Esophagus muscularis mucosa (tissue), 4 donors: ENCODE measurements at places on chromosomes 2 and 18. TPM values are rescaled to one million over a fixed set of nuclear protein-coding genes. Genes with fewer than 3 reads are reported as not detected.

GRCh38 chr2:241109210-241110088 lies 7.4 kb upstream of the MTERF4 start:
- H3K36me3 ChIP-seq: no peaks in the 10 kb centered on the region
- H3K27ac ChIP-seq: no peak overlapping the region
- no peak for DNase-seq
- no peaks in the 10 kb centered on the region for H3K4me1 ChIP-seq
- no peak overlapping the region for H3K4me3 ChIP-seq

DNA sequence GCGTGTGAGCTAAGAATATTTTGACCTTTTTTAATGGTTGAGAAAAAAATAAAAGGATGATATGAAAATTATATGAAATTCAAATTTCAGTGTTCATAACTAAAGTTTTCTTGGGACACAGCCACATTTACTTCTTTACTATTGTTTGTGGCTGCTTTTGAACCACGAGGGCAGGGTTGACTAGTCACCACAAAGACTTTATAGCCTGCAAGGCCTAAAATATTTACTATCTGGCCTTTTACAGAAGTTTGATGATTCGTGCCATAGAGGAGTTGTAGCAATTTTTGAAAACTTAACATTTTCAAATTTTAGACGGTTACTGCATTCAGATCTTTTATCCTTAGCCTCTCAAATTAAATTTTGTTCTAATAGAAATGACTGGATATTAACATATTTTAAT lies 69.9 kb downstream of the LIMS1 start:
- no peaks in the 10 kb centered on the region for H3K36me3 ChIP-seq
- no peak overlapping the region for H3K4me3 ChIP-seq
- peaks cover 14% of the 10 kb centered on the region for H3K4me1 ChIP-seq
- DNase-seq: no peak
- H3K27me3 ChIP-seq: no peaks in the 10 kb centered on the region

DNA sequence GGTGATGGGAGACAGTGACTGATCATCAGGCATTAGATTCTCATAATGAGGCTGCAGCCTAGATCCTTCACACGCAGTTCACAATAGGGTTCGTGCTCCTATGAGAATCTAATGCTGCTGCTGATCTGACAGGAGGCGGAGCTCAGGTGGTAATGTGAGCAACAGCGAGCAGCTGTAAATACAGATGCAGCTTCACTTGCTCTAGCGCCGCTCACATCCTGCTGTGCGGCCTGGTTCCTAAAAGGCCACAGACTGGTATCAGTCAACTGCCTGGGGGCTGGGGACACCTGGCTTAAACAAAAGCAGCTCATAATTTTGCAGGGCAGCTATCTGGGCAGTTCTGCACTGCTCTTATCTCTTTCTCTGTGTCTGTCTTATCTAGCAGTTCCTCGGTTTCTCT lies 20.4 kb upstream of the CD226 start:
- H3K36me3 ChIP-seq: no peaks in the 10 kb centered on the region
- H3K4me3 ChIP-seq: no peak overlapping the region
- H3K4me1 ChIP-seq: no peaks in the 10 kb centered on the region

Gene MARCO
- 8.7 TPM for total RNA-seq

Gene ANKRD30BL
- not detected for total RNA-seq

Gene PER2
- total RNA-seq: 13.1 TPM

DNA sequence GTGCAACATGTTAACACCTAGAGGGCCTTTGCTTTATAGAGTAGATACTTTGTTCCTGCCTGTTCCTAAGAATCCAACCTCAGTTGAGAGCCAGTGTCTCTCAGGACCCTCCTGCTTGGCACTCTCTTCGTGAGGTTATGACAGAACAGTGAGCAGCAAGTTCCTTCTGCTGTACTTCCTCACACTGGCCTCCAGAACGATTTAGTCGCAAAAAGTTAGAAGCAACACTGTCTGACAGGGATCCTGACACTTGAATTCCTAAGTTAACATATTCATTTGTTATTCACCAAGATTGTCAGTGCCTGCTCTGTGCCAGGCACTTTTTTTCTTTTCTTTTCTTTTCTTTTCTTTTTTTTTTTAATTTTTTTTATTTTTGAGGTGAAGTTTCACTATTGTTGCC lies 57.0 kb upstream of the ITM2C start:
- H3K27ac ChIP-seq: no peak overlapping the region
- no peak for DNase-seq
- peaks cover 31% of the 10 kb centered on the region for H3K36me3 ChIP-seq

- no peak for DNase-seq
- no peaks in the 10 kb centered on the region for H3K36me3 ChIP-seq
- peak overlapping the region; percentile 52 for H3K27ac ChIP-seq
These were observed 6.5 kb downstream of the LPIN1 start for GRCh38 chr2:11752906-11753305.

Gene CCNT2
- 29.1 TPM for total RNA-seq

Gene GTF3C2
- total RNA-seq: 31.6 TPM

DNA sequence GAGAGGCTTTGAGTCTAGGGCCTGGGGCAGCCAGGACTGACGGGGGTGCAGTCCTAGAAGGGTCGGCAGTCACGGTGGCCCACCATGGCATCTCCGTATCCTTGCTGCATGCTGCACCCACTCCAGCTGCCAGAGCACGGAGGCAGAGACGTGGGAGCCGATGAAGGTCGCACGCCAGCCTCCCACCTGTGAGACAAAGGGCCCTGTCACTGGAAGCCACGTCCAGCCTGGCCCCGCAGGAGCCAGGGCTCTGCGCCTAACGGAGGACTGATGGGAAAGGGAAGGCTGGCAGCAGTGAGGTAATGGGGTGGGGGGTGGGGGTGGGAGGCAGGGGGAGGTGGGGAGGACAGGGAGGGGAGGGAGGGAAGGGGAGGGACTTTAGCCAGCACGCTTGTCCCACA lies 21.9 kb downstream of the ITM2C start:
- DNase-seq: no peak
- no peaks in the 10 kb centered on the region for H3K27me3 ChIP-seq
- no peak overlapping the region for H3K4me3 ChIP-seq
- no peaks in the 10 kb centered on the region for H3K4me1 ChIP-seq

Gene LDAH
- 13.7 TPM for total RNA-seq

Gene BCL2
- total RNA-seq: 34.7 TPM

Gene LIMS3
- 5.0 TPM for total RNA-seq

Gene PSD4
- 3.8 TPM for total RNA-seq

Gene SERPINB7
- total RNA-seq: not detected

DNA sequence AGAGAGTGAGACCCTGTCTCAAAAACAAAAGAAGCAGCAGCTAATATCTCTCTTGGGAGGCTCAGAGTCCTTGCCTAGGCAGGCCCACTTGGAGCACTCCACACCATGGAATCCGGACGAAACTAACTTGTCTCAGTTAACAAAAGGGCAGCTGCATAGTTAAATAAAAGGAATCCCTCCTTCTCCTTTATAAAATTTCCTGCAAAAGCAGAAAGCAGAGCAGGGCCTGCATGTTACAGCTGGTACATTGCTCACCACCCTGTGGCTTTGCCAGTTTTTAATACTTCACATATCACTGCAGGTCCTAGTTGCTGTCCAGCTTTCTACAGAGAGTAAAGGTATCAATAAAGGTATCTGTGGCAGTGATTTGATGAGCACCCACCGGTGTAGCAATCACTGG lies 93.6 kb downstream of the ASAP2 start:
- H3K27ac ChIP-seq: no peak overlapping the region
- no peaks in the 10 kb centered on the region for H3K27me3 ChIP-seq
- H3K4me1 ChIP-seq: peaks cover 72% of the 10 kb centered on the region
- DNase-seq: no peak

DNA sequence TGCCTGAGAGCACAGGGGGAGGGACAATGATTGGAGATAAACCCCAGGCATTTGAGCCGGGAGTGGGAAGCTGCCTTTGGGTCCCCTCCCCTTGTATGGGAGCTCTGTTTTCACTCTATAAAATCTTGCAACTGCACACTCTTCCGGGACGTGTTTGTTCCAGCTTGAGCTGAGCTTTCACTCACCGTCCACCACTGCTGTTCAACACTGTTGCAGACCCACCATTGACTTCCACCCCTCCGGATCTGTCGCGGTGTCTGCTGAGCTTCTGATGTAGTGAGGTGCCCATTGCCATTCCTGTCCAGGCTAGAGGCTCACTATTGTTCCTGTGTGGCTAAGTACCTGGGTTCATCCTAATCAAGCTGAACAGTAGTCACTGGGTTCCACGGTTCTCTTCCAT lies 231.6 kb upstream of the CWC22 start:
- H3K36me3 ChIP-seq: no peaks in the 10 kb centered on the region
- H3K27me3 ChIP-seq: no peaks in the 10 kb centered on the region
- H3K4me3 ChIP-seq: no peak overlapping the region
- no peaks in the 10 kb centered on the region for H3K4me1 ChIP-seq
- no peak overlapping the region for H3K27ac ChIP-seq
- DNase-seq: no peak

Gene ASB18
- total RNA-seq: not detected

DNA sequence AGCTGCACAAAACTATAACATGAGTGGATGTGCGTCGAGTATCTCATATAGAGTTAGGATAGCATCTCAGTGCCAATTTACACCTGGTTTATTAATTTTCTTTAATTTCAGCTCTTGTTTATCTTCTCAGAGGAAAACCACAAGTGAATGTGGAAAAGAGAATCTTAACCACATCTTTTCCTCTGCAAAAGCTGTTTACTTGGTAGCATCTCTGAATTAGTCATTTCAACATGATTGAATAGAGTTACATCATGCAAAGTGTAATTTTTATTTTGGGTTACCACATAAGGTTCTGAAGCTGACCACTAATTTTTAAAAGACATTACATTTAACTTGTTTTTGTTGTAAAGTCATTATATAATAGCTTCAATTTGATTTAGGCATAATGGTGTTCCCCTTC lies 83.8 kb upstream of the FAM237A start:
- no peaks in the 10 kb centered on the region for H3K36me3 ChIP-seq
- no peak for DNase-seq
- H3K27ac ChIP-seq: no peak overlapping the region
- peaks cover 21% of the 10 kb centered on the region for H3K4me1 ChIP-seq
- no peaks in the 10 kb centered on the region for H3K27me3 ChIP-seq

GRCh38 chr2:237320801-237321560 lies 93.0 kb downstream of the COL6A3 start:
- no peaks in the 10 kb centered on the region for H3K36me3 ChIP-seq
- no peak overlapping the region for H3K4me3 ChIP-seq
- peaks cover 96% of the 10 kb centered on the region for H3K4me1 ChIP-seq
- no peaks in the 10 kb centered on the region for H3K27me3 ChIP-seq
- H3K27ac ChIP-seq: peak overlapping the region; percentile 80

Gene LRRC30
- not detected for total RNA-seq

GRCh38 chr2:205053827-205054410 lies 508.6 kb downstream of the PARD3B start:
- peaks cover 6% of the 10 kb centered on the region for H3K4me1 ChIP-seq
- DNase-seq: no peak
- H3K27ac ChIP-seq: no peak overlapping the region
- no peaks in the 10 kb centered on the region for H3K36me3 ChIP-seq
- no peaks in the 10 kb centered on the region for H3K27me3 ChIP-seq
- H3K4me3 ChIP-seq: no peak overlapping the region
